ENCODE measurements at places on chromosomes 6 and 20. TPM values are rescaled to one million over a fixed set of nuclear protein-coding genes. Genes with fewer than 3 reads are reported as not detected.
A peak's percentile ranks its signal among the peaks of the same experiment; 100 is the strongest.

DNA sequence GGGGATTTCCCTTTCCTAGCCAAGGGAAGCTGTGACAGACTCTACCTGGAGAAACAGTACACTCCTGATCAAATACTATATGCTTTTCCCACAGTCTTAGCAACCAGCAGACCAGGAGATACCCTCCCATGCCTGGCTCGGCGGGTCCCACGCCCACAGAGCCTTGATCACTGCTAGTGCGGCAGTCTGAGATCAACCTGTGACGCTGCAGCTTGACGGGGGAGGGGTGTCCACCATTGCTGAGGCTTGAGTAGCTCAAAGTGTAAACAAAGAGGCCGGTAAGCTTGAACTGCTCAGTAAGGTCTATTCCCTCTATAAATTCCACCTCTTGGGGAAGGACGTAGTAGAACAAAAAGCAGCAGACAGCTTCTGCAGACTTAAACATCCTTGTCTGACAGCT, 63.2 kb downstream of the WASF1 start:
- H3K4me1 ChIP-seq, result no peaks in the 10 kb centered on the region
- H3K4me3 ChIP-seq, result no peak overlapping the region
- H3K27me3 ChIP-seq, result no peaks in the 10 kb centered on the region
- no peak for DNase-seq
- H3K27ac ChIP-seq, result no peak overlapping the region
- H3K36me3 ChIP-seq, result no peaks in the 10 kb centered on the region

DNA sequence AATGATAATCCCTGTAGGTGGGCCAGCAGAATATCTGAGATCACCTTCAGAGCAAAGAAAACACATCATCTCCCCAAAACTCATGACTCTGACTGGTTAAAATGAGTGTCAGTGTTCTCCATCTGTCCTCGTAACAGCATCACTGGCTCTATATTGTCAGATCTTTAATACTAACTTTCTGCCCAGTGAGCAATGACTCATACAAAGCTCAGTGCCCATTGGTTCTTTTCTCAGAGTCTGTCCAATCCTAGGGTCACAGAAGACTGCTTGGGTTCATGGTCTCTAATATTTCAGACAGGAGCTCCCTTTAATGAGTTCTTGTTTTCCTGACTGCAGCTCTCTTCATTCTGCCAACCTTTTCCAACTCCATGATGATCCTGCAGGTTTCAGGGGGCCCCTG, 36.4 kb downstream of the HLA-DPB1 start:
- DNase-seq, result peak; percentile 37
- H3K27ac ChIP-seq, result no peak overlapping the region
- no peaks in the 10 kb centered on the region for H3K36me3 ChIP-seq

PDYN gene
- not detected for total RNA-seq

- H3K4me1 ChIP-seq, result peaks cover 12% of the 10 kb centered on the region
- no peaks in the 10 kb centered on the region for H3K27me3 ChIP-seq
- no peak overlapping the region for H3K27ac ChIP-seq
- no peak for DNase-seq
- H3K36me3 ChIP-seq, result no peaks in the 10 kb centered on the region
- H3K4me3 ChIP-seq, result no peak overlapping the region
Observed at GRCh38 chr6:137724495-137725211, 142.4 kb upstream of the TNFAIP3 start.

GRCh38 chr6:89495961-89496535, 63.1 kb downstream of the ANKRD6 start:
- no peak for DNase-seq
- H3K27ac ChIP-seq, result no peak overlapping the region
- no peaks in the 10 kb centered on the region for H3K4me1 ChIP-seq
- H3K4me3 ChIP-seq, result no peak overlapping the region
- peaks cover 3% of the 10 kb centered on the region for H3K27me3 ChIP-seq
- no peaks in the 10 kb centered on the region for H3K36me3 ChIP-seq

RAET1G gene
- not detected for total RNA-seq

DNA sequence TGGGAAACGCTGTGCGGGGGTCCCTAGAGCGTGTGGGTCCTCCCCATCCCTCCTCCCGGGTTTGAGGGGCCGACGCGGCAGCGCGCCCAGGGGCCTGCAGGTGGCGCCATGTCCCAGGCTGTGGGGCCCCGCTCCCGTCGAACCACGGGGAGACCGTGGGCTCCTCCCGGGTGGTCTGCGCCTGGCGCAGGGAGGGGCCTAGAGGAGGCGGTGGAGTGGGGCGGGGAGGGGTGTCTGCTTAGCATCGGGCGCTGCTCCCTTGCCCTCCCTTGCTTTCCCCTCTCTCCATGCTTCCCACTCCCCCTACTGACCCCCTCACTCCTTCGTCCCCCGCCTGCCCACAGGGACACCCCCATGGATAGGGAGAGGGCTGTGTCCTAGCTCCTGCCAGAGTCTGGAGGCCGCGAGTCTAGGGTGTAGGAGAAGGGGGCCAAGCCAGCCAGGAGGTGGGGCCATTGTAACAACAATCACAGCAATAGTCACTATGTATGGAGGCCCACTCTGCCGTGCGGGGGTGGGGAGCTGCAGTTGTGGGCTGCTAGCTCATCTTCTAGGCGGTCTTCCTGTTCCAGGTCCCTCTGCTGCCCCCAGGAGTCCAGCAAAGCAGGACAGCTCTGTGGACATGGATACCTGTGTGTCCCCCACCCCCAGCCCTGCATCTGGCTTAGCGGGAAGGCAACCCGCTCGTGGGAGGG, 51.7 kb downstream of the CHMP4B start:
- no peak overlapping the region for H3K27ac ChIP-seq
- peak; percentile 50 for DNase-seq
- H3K4me1 ChIP-seq, result no peaks in the 10 kb centered on the region
- peak overlapping the region; percentile 20 for H3K4me3 ChIP-seq

DNA sequence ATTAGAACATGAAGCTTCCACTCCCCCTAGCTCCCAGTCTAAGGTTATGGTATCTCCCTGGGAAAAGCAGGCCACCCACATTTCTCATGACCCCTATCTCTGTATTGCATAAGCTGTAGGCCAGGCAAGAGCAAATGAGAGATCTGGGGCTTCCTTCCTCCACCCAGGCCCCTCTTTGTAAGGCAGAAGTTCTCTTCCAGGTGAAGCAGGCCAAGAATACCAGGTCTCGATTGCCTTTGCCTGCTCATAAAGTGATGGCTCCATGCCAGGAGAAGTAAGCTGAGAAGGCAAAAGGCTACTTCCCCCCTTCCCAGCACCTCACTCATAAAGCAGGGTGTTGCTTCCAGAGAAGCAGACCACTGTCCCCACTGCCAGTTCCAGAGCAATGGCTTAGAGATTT, 144.1 kb upstream of the KCNK16 start:
- no peaks in the 10 kb centered on the region for H3K27me3 ChIP-seq
- DNase-seq, result no peak
- no peaks in the 10 kb centered on the region for H3K4me1 ChIP-seq
- H3K36me3 ChIP-seq, result no peaks in the 10 kb centered on the region
- no peak overlapping the region for H3K27ac ChIP-seq
- H3K4me3 ChIP-seq, result no peak overlapping the region

GRCh38 chr6:135839121-135839520, 12.4 kb upstream of the PDE7B start:
- H3K36me3 ChIP-seq, result no peaks in the 10 kb centered on the region
- H3K4me3 ChIP-seq, result no peak overlapping the region
- H3K4me1 ChIP-seq, result no peaks in the 10 kb centered on the region
- no peak overlapping the region for H3K27ac ChIP-seq
- no peak for DNase-seq
- H3K27me3 ChIP-seq, result no peaks in the 10 kb centered on the region

DNA sequence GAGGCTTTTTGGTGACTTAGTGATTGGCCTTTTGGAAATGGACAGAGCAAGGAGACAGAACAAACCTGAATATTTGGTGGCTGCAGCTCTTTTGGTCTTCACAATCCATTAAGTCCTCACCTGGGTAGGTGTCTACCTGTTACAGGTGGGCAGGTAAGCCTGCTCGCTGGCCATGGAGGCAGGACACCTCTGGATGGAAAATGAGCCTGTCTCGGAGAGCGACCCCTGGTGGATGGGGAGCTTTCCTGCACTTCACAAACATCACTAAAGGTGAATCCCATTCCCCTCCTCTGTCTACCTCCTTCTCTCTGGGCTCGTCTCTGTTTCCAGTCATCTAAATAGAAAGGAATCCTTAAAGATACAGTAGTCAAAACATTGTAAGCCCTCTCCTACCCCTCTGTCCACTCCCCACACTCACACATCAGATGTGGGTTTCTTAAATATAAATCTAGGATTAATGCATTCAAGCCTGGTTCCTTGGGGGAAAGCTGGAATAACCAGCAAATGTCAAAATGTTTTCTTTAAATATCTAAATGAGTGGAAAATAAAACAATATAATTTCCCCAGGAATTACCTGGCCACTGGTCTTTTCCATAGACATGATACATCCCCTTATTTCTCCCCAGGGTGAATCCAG, 304.9 kb downstream of the CDH26 start:
- no peak overlapping the region for H3K27ac ChIP-seq
- no peak for DNase-seq
- H3K4me1 ChIP-seq, result no peaks in the 10 kb centered on the region
- no peak overlapping the region for H3K4me3 ChIP-seq
- no peaks in the 10 kb centered on the region for H3K27me3 ChIP-seq
- no peaks in the 10 kb centered on the region for H3K36me3 ChIP-seq

GRCh38 chr6:31898383-31899011, 999 bp upstream of the EHMT2 start:
- no peaks in the 10 kb centered on the region for H3K27me3 ChIP-seq
- peak overlapping the region; percentile 79 for H3K4me3 ChIP-seq
- peaks cover 4% of the 10 kb centered on the region for H3K36me3 ChIP-seq
- H3K4me1 ChIP-seq, result peaks cover 20% of the 10 kb centered on the region
- H3K27ac ChIP-seq, result no peak overlapping the region

DNA sequence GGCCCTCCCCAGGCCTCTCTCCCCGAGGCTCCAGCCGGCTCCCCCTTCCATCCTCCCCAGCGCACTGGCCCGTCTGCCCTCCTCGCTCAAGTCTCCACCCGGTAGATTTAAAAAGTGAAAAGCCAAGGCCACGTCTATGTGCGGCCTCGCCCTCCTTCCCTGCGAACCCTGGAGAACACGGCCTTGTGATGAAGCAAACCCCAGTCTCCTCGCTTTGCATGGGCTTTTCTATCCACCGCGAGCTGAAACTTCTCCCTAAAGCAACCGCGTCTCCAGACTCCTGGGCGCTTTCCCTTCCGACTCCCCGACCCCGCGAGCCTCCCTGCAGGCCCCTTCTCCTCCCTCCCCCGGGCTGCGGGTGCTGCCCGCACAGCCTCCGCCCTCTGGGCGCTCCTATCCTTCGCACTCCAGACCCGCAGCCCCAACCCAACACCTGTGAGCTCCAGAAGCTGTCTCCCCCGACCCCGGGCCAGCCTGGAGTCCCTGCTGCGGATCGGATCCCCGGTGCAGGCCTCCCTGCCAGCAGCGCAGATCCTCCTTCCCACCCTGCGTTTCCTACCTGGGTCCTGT, 265.2 kb upstream of the QKI start:
- no peak overlapping the region for H3K27ac ChIP-seq
- H3K4me3 ChIP-seq, result no peak overlapping the region
- H3K27me3 ChIP-seq, result no peaks in the 10 kb centered on the region
- H3K36me3 ChIP-seq, result no peaks in the 10 kb centered on the region
- no peaks in the 10 kb centered on the region for H3K4me1 ChIP-seq
- DNase-seq, result no peak

DNA sequence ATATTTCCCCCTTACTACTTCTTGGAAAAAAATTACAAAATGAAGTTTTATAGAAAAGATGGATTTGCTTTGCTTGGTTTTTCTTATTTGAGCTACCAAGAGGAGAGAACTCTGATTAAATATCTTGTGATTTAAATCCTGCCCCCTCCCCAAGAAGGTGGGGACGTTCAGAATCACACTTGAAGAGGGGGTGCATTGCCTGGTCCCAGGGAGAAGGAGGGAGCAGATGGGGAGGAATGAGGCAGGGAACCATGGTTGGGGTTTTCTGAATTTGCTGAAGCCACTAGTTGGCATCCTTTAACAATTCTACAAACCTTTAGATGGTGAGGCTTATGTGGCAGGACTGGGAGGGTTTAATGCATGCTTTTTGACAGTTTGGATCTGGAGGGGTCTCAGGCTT, 5.5 kb downstream of the PCK1 start:
- peaks cover 16% of the 10 kb centered on the region for H3K27me3 ChIP-seq
- H3K4me3 ChIP-seq, result no peak overlapping the region
- no peak overlapping the region for H3K27ac ChIP-seq
- DNase-seq, result no peak
- no peaks in the 10 kb centered on the region for H3K36me3 ChIP-seq

PHF3 gene
- 33.3 TPM for total RNA-seq
